ENCODE measurements at places on chromosomes 3 and 15.

- DNase-seq = no peak
Observed at GRCh38 chr3:50549226-50549625, 18.3 kb downstream of the C3orf18 start.

DNA sequence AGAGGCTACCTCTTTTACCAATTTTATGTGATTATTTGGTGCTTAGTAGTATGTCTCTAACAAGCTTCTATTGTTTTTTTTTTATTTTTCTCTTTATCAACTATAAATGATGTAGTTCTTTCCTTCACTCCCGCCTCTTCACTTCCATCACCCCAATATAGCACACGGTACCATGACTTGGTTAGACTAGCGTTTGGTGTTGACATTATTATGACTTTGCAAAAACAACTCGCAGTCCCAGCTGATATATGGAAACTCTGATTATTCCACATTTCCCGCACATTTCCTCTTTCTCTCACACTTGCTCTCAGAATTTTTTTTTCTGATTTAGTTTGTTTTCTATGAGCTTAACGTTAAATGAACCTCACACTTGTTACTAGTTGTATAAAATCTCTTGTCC, 162.2 kb downstream of the GREM1 start:
- DNase-seq = no peak

- DNase-seq = no peak
Observed at GRCh38 chr15:97929456-97930229, 30.9 kb upstream of the ARRDC4 start.

- no peak for DNase-seq
Observed at GRCh38 chr15:89389841-89390603, 55.4 kb upstream of the POLG start.

- no peak for DNase-seq
Observed at GRCh38 chr15:100516643-100517512, 11.9 kb downstream of the CERS3 start.

GRCh38 chr15:71131601-71132362, 16.5 kb downstream of the THSD4 start:
- no peak for DNase-seq

- no peak for DNase-seq
Observed at GRCh38 chr3:189361103-189361835, 189.5 kb downstream of the TPRG1 start.

DNA sequence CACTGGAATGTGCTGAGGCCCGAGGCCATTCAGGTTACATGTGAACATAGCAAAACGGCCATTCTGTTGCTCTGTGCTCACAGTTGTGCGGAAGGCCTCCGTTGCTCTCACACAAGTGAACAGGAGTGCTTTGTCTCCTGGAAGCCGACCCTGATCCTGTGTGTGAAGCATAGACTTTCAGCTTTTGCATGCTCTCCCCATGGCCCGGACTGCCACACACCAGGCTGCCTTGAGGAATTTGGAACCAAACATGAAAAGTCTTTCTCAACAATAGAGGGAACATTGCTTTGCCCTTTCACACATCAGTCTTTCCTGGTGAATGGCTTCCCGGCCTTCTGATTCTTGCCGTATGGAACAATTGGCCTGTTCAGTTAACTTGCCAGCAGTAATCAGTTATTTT, 154.8 kb upstream of the LRIG1 start:
- no peak for DNase-seq

DNA sequence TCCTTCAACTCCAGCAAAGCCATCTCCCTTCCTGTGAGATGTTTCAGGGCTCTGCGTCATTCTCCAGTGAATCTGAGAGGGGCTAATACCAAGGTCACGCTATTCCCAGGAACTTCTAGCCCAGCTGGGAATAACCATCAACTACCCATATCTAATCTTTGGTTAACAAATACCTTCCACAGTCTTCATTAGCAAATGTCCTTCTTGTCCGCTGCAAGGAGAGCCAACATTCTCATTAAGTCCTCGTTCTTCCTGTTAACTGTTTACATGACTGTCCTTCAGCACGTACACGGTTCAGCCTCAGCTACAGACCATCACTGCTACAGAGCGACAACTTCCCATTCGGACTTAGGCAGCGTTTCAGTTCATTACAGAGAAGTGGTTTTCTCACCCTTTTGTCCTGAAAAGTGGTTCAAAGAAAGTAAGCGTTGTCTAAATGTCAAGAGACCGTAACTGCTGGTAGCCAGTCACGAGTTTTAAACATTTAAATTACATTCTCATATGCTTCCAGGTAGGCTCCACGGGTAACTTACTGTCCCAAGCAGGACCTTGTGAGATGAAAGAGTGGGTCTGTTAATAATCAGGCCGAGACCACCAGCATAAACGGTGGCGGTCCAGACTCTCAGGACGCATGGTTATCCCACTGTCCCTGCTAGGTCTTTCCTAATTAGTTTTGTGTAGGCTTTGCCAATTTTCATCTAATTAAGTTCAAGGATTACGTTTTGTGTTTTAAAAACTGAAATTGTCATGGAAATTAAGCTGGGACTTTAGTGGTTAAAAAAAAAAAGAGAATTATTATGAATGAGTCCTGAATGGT, 63.8 kb downstream of the CHSY1 start:
- DNase-seq = no peak

DNA sequence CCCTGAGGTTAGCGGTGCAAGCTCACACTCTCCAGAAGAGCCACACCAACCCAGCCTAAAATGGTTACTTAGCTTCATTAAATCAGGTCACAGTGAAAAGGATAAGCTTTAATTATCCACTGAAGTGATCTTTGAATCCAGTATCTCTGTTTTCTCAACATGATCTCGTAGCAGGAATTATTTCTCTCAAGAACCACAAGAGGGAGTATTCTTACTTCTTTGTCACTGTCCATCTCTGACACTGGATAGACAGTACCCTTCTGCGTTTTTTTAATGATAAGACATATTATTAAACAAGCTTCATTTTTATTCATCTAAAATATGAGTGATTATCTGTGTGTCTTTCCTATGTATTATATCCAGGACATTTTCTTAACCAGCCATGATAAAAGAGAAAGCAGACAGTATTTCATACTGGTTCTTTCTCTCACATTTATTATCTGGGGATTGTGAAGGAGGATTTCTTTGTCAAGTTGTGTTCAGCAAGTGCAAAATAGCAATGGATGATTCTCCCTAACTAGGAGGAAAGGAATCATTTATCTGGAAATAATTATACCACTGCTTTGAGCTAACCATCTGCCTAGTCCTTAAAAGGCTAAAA, 105.4 kb upstream of the CCDC54 start:
- DNase-seq = no peak

DNA sequence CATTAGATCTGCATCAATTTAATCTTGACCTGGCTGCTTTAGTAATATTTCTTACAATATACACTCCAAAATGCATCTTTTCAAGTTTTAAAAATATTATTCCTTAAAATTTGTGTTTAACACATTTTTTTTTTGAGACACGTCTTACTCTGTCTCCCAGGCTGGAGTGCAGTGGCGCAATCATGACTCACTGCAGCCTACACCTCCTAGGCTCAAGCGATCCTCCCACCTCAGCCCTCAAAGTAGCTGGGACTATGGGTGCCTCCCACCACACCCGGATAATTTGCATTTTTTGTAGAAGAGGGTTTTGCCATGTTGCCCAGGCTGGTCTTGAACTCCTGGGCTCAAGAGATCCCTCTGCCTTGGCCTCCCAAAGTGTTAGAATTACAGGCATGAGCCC, 73.6 kb downstream of the ETV5 start:
- no peak for DNase-seq

GRCh38 chr3:193347521-193348501, 30.7 kb downstream of the ATP13A5 start:
- no peak for DNase-seq

DNA sequence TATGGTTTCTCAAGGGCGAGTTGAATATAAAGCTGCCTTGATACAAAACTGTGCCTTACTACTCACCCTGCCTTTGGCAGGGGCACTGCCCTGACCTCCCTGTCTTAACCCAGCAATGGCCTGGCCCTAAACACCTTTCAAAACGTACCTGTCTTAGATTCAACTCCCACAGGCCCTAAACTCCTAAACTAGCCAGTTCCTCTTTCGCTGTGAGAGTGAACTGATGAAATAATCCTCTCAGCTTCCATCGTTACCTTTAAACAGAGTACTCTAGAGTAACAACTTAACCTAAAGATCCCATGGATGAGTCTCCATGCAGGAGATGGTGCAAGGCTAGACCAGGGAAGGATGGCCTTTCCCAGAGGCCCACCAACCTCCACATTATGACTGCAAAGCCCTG, 133.0 kb upstream of the THBS1 start:
- no peak for DNase-seq

- DNase-seq = no peak
Observed at GRCh38 chr3:52874160-52874701, 23.1 kb downstream of the STIMATE start.

- DNase-seq = no peak
Observed at GRCh38 chr3:149186721-149187120, 34.9 kb downstream of the CP start.

GRCh38 chr3:140332131-140332530, 345.7 kb upstream of the TRIM42 start:
- DNase-seq = no peak

DNA sequence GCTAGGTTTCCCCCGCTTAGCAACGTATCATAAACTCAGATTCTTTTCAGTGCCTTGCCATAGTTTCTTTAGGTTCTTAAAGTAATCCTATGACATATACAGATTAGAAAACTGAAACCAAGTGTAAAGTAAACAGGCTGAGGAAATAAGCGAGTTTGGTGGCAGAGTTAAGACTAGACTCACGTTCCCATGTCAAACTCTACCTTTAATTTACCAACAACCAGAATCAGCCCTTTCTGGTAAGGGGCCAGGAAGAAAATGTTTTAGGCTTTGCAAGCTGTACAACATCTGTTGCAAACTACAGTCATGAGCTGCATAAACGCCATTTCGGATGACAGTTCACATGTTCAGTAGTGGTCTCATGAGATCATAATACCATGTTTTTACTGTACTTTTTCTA, 128.0 kb upstream of the PRICKLE2 start:
- DNase-seq = no peak

- no peak for DNase-seq
Observed at GRCh38 chr3:57019057-57019456, 41.4 kb upstream of the SPATA12 start.

- no peak for DNase-seq
Observed at GRCh38 chr15:22918596-22919140, 61.5 kb downstream of the CYFIP1 start.

DNA sequence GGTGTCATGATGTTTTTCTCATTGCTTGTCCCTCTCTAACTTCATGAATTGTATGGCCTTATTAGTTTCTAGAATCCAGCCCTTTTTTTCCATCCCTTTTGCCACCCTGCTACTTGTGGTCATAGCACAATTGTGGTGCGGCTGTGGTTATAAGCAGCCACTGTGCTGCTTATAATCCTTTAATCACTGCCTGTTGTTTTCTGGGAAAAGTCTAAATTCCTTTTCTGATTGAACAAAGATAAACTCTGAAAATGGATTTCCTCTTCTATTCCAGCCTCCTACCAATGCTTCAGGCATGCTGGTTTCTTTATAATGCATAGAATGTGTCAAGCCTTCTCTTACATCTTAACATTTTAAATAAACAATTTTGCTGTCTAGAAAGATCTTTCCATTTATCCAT, 319.5 kb downstream of the C3orf38 start:
- DNase-seq = no peak

GRCh38 chr15:70494852-70495571, 268.3 kb downstream of the UACA start:
- no peak for DNase-seq

DNA sequence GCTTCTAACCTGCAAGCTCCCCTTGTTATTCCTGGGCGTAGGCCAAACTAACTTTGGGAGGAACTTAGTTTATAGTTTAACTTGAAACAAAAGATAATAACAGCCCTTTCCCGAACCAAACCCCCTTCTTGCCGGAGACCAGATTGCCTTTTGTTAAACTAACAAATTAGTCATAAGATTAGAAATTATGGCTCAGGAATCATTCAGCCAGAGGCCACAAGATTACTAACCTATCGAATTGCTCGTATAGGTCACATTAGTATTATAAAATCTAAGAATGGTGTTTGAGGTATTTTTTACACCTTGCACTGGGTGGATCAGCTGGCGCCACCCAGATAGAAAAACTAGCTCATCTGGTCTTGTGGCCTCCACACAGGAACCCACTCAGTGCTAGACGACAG, 65.3 kb upstream of the RAP2B start:
- DNase-seq = no peak

- DNase-seq = peak; percentile 60
Observed at GRCh38 chr3:17742880-17743657, 638 bp upstream of the TBC1D5 start.

- DNase-seq = no peak
Observed at GRCh38 chr3:106725566-106725965, 651.7 kb upstream of the CCDC54 start.

DNA sequence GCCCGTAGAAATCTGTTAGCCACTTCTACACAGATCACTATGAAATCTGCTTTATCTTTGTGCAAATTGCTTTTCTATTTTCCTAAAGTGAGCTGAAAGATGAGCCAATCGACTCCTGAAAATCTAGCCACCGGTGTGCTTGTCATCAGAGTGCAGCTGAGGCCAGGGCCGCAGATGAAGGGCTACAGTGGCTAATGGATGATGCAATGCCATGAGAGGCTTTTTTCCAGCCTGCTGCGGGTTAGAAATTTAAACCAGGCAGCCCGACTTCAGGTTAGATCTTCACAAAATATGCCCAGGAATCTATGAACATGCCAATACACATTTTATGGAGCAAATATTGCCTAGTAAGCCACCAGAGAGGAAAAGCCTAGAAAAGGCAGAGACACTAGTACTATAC, 948.2 kb upstream of the CFAP20DC start:
- DNase-seq = no peak

- DNase-seq = no peak
Observed at GRCh38 chr3:11377719-11378118, 105.5 kb downstream of the ATG7 start.

DNA sequence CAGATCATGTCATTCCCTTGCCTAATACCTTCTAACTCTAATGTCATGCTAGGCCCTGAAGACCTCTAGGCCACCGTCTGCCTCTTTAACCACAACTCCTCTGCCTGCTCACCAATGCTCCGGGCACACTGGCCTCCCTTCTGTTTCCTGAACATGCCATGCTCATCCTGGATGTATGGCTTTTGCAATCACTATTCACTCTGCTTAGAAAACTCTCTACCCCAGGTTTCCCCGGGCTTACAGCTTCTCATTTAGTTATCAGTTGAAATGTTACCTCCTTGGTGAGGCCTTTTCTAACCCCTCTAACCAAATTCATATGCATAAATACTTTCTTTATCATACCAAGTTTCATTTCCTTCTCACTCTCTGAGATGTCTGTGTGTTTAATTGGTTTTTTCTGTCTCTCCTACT, 727.8 kb upstream of the CFAP20DC start:
- no peak for DNase-seq

GRCh38 chr3:194462936-194463335, 23.9 kb downstream of the ATP13A3 start:
- no peak for DNase-seq
